ENCODE measurements at places on chromosomes 5 and 9.

GRCh38 chr5:148466236-148466580, 82.5 kb downstream of the FBXO38 start:
- DNase-seq, result no peak

DNA sequence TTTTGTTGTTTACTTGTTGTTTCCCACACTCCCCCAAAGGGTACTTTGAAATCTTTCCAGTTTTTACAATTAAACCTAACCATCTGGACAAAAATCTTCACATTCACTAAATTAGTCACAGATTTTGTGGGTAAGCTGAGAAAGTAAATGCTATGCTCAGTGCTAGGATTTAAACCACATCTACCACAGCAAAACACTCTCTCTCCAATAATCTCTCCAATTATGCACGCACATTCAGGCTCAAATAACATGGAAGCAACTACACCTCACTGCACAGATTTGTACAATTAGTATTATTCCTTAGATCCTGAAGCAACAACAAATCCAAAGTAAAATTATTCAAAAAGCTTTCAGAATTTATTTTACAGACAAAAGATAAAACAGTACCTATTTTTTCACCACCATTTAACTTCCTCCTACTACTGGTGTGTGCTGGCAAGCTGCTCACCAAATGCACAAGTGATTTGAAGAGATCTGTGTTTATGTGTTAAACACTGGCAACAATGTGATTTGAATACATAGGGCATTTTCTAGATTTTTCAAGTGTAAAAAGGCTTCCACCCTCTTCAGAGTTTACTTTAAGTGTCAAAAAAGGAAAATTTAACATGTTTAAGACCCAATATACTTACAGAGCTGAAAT, 16.6 kb downstream of the ZNF608 start:
- DNase-seq, result no peak

GRCh38 chr9:116687754-116688135, 640 bp downstream of the TRIM32 start:
- peak; percentile 32 for DNase-seq

GRCh38 chr5:180208435-180209081, 453 bp downstream of the RASGEF1C start:
- DNase-seq, result no peak

DNA sequence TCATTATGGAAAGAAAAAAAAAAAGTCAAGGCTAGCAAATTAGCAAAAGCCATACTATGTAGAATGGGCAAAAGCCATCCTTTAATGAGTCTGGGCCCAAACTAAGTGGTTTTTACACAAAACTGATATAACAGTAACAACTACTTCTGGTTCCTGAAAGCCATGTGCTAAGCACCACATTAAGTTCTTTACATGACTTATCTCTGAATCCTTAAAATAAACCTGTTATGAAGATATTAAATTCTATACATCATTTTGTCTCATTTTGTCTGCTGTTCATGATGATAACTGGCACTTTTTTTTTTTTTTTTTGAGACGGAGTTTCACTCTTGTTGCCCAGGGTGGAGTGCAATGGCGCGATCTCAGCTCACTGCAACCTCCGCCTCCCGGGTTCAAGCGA, 5.0 kb downstream of the FNIP1 start:
- DNase-seq, result no peak

DNA sequence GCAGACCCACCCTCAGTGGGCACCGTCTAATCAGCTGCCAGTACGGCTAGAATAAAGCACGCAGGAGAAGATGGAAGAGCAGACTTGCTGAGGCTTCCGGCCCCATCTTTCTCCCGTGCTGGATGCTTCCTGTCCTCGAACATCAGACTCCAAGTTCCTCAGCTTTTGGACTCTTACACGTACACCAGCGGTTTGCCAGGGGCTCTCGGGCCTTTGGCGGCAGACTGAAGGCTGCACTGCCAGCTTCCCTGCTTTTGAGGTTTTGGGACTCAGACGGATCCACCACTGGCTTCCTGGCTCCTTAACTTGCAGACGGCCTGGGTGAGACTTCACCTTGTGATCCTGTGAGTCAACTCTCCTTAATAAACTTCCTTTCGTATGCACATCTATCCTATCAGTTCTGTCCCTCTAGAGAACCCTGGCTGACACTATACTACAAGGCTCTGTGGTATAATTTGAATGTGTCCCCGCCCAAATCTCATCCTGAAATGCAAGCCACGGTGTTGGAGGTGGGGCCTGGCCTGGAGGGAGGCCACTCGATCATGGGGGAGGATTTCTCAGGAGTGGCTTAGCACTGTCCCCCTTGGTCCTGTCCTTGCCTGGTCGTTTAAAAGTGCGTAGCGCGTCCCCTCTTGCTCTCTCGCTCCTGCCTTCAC, 31.1 kb upstream of the NRARP start:
- no peak for DNase-seq

GRCh38 chr5:80566711-80567259, 3.3 kb downstream of the ANKRD34B start:
- no peak for DNase-seq

DNA sequence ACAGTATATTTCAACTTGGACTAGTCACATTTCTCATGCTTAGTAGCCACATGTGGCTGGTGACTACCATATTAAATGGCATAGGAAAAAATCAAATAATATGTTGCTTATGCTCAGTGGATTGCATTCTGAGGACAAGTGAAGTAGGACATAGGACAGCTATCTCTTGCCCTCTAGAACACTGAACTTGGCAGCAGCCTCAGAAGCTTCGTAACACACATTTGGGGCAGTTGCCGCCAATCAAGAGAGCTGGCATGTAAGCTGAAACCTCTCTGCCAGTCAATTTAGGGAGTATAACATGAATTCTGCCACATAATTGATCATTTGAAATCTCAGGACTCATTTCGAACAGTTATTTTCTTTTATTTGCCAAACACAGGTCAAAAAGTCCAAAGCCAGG, 505.5 kb downstream of the MAT2B start:
- DNase-seq, result no peak

DNA sequence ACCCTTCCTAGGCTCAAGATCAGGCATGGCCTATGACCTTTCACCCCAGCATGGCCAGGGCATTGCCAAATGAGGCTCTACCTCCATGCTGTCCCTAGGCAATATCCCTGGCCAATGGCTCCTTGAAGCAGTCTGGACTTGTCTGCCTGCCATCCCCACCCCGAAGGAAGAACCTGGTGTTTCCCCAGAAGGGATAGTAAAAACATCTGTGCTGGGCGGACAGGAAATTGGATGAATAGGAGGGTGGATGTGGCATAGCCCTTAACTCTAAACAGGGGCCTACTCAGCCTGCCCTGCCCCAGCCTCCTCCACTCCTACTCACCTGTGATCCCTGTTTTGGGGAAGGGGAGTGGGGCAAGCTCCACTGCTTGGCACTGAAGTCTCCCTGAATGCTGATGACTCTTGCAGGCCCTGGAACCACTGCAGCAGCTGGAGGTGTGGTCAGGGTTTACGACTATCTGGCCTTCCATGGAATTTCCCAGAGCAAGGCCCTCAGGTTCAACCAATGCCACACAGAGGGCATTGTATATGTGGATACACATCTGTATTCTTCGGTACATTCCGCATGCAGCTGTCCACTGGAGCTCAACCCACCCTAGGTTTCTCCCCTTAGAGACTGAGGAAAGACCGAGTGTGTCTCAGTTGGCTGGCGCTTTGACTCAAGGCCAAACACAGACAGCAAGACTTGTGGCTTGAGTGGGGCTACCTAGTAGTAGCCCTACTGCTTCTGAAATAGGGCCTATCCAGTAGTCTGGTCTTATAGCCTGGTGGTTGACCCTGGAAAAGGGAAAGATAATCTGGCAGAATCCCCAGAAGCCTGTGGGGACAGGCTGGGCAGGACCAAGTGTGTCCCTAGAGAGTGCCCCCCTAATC, 6.4 kb upstream of the P4HA2 start:
- DNase-seq, result no peak

GRCh38 chr5:133897431-133897830, 71.0 kb downstream of the C5orf15 start:
- no peak for DNase-seq

DNA sequence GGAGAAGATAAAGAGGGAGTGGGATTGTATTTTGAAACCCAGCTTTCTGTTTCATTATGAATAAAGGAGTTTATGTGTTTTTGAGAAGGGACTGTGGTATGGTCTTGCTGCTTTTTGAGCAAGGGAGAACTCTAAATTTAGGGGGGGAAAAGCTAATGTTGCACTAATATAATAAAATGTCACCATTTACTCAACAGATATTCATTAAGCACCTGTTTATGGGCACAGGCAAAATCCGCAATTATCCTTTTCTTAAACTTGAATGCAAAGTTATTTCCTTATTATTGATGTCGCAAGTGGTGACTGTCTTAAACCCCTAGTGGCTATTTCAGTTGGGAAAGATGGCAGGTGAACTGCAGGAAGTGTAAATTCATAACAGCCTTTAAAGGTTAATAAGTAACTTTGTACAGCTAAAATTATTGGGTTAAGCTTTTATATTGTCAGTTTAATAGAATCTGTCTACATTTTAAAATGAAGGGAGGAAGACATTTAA, 1.5 kb downstream of the CDC42SE2 start:
- DNase-seq, result peak; percentile 41

- DNase-seq, result no peak
Observed at GRCh38 chr9:124082622-124083021, 71.1 kb downstream of the LHX2 start.

- DNase-seq, result peak; percentile 13
Observed at GRCh38 chr9:108322326-108323098, 533.3 kb downstream of the ACTL7B start.

- peak; percentile 0 for DNase-seq
Observed at GRCh38 chr5:90015584-90016018, 394.0 kb downstream of the CETN3 start.

DNA sequence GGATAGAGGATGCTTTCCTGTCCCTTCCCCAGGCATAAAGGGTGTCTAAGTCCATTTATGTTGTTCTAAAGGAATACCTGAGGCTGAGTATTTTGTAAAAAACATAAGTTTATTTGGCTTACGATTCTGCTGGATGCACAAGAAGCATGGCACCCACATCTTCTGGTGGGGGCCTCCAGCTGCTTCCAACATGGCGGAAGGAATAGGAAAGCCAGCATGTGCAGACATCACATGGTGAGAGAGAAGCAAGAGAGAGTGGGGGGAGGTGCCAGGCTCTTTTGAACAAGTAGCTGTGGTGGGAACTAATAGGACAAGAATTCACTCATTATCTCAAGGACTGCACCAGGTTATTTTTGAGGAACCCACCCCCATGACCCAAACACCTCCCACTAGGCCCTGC, 77.2 kb downstream of the ADCY2 start:
- DNase-seq, result no peak
